ENCODE measurements at places on chromosomes 3 and 15.
A peak's percentile ranks its signal among the peaks of the same experiment; 100 is the strongest.

GRCh38 chr15:94743668-94744067 lies 512.3 kb downstream of the MCTP2 start:
- DNase-seq, result no peak

DNA sequence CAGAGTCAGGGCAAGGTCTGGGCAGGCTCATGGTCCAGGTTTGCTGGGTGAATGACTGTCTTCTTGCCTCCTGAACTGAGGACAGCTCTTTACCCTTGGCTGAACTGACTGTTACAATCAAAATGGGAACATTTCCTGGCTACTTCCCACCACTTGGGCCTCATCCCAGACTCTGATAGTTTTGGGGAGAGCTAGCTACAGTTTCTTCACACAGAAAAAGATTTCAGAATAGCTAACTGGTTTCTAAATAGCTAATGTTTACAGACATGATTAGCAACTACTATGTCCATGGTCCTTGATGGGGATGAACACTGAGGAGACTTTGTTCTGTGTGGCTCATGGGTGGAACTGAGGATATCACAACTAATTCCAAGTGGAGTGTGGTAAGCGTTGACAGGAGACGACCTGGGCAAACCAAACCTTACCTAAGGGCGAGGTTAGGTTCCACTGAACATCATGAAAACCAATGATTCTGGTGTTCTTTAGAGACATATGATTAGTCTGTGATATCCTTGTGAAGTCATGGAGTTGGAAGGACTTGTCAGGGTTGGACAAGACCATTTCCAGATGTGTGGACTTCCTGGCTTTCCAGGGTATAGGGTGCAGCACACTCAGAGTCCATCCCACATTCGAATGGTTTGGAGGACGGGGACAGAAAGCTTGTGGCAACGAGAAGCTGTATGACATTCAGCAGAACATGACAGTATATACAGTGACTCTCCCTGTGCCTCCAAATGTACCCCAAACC lies 7.3 kb downstream of the ALPK3 start:
- no peak for DNase-seq

GRCh38 chr3:122060040-122060698 lies 5.0 kb downstream of the CD86 start:
- DNase-seq, result no peak

DNA sequence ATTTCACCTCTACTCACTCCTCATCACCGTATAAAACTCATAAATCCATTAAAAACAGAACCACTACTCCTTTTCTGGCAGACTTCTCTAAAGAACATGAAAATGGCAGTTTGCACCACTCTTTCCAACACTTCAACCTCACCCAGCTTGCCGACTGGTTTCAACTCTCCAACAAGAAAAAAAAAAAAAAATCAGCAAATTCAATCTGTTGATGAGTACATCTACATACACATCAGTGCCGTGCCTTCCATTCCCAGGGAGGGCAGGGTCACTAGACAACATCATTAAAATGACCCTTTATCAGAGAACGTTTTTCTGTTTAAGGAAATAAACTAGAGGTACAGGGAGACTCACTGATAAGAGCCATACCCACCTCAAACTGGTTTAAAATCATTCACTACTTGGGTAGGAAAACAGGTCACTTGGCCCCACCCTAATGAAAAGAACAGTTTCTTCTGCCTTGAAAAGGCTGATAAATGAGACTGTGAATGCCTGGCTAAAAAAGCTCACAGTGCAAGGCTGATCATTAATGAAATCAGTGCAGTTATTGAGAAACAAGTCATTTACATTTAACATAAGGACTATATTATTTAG lies 6.0 kb downstream of the ANXA2 start:
- no peak for DNase-seq

- no peak for DNase-seq
Observed at GRCh38 chr15:67322481-67322880, 67.9 kb downstream of the IQCH start.

DNA sequence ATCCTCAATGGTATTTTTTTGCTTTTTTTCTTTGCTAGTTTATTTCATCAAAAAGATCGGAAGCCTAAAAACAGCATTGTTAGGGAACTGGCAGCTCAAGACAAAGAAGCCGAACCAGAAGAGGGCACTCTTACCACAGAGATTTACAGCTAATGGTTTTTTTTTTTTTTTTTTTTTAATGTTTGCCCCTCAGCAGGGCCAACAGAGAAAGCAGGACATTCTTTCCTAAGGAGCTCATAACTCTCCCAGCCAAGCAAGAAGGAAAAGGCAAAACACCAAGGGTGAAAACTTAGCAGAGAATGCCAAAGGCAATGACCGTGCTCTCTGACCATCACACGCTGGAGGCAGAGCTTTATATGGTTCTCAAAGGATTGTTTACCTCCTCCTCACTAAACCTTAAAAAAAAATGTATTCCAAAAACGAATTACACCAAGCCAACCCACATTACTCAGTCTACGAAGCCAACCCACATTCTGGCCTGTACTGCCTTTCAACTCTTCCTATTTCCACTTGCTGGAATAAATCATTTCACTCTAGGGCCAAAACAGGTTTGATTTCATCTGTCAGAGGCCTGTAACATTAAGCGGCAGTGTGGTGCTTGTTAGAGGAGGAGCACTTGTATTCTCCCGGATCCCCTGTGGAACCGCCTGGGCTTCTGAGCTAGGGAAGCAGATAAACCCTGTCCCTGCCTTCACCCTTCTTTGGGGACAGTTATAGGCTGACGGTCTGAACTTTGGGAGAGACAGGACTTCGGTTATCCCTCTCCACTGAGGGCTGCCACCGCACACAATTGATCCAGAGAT lies 35.6 kb upstream of the GYG1 start:
- DNase-seq, result peak; percentile 21

DNA sequence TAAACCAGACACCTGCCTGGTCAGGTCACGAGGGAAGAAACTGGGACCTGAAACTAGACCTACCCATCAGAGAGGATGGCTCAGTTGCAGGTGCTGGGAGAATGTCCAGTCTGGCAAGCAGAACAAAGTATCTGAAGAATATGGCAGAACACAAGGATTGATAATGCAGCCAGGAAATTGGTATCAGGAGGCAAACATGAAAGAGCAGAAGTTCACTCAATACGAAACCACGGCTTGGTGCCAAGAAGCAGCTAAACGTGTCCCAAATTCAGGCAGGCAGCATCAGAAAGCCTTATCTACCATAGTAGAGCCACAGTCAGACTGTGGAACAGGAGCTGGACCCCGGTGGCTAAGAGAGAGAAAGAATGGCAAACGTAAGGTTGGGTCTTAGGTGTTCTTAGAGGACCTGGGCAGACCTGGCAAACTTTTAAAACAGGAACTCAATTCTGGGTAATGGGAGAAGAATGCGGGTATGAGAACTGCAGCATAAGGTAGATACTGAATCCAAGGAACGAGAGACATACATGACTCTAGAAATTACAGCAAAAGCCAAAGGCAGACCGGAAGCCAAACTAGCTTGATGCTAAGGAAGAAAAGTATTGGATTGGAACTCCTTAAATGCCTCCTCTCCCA lies 169.0 kb upstream of the NECTIN3 start:
- DNase-seq, result no peak

- no peak for DNase-seq
Observed at GRCh38 chr3:119643528-119643927, 16.9 kb downstream of the POPDC2 start.

GRCh38 chr3:10961921-10962320 lies 30.6 kb upstream of the SLC6A1 start:
- no peak for DNase-seq

GRCh38 chr3:151087648-151088047 lies 2.2 kb downstream of the MED12L start:
- DNase-seq, result no peak

DNA sequence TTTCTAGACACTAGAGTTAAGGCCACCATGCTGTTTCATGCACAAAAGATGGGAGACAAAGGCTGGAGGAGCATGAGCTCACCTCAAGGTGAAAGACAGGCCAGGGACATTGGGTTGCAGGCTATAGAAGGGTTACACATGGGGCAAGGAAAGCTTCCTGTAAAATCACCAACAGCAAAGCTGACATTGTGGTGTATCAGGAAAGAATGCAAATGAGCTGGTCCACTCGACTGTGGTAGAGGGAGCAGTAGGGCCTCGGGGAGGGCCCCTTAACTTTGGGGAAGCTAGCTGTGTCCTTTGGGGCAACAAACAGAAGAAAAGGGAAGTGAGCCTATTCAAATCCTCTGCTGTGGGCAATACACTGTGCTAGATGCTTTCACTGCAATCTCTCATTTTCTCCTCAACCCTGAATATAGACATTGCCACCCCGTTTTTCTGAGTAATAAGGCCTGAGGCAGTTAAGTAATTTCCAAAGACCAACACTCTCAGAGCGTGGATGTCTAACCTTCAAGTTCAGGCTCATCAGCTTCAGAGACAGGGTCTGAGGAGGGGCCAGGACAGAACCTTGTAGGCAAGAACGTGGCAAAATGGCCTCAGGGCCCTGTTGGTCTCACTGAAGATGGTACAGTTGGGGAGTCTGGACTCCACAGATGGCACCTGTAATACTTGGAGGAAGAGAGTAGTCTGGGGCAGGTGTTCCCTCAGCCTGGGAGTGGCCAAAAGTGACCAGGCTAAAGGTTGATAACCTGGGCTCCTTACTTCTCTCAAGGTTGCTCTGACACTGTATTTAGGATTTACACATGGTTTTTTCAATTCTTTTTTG lies 24.1 kb downstream of the CX3CR1 start:
- peak; percentile 46 for DNase-seq

- no peak for DNase-seq
Observed at GRCh38 chr3:195005759-195006510, 265.0 kb downstream of the XXYLT1 start.

- no peak for DNase-seq
Observed at GRCh38 chr3:117719316-117719926, 1009.8 kb downstream of the TUSC7 start.

DNA sequence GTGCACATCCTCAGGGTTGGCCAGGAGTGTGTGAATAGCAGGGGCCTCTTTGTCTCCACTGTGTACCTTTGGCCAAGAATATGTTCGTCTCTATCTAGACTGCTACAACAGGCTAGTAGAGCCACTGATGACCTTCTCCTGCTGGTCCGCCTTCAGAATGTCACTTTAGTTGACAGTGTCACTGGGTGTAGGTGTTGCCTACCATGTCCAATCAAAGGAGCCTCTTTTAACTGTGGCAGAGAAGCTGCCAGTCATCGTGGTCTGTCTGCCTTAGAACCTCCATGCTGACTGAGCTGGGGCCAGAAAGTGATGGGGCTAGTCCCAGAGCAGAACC lies 40.1 kb downstream of the OXSR1 start:
- peak; percentile 53 for DNase-seq

- DNase-seq, result no peak
Observed at GRCh38 chr3:16146015-16146730, 28.3 kb upstream of the GALNT15 start.

- no peak for DNase-seq
Observed at GRCh38 chr3:61699622-61700021, 138.3 kb downstream of the PTPRG start.

GRCh38 chr3:179695672-179696313 lies 43.0 kb downstream of the USP13 start:
- no peak for DNase-seq

DNA sequence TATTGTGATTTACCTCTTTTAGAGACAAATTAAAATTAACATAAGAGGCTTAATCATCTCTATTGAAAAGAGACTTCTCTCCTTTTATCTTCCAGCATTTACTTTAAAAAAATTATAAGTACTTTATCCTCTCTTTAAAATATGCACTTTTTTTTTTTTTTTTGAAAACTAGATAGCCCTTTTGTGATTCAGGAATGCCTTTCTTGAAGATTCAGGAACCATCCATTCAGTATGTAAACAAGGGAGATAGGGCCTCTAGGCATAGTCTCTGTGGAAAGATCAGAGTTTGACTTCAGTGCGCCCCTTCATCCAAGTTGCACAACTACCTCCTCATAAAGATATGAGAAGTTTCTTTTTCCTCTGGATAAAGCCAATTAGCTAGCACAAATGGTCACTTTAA lies 1163.7 kb downstream of the SI start:
- no peak for DNase-seq

GRCh38 chr3:24311881-24312280 lies 182.8 kb downstream of the THRB start:
- DNase-seq, result no peak

- DNase-seq, result no peak
Observed at GRCh38 chr3:14152233-14152962, 26.0 kb downstream of the XPC start.

- DNase-seq, result no peak
Observed at GRCh38 chr3:142723665-142723967, 218 bp upstream of the TRPC1 start.

- DNase-seq, result no peak
Observed at GRCh38 chr15:75695634-75696310, 16.9 kb downstream of the CSPG4 start.

GRCh38 chr3:39573392-39573791 lies 105.9 kb downstream of the MOBP start:
- no peak for DNase-seq

GRCh38 chr3:143167969-143168854 lies 48.6 kb downstream of the CHST2 start:
- DNase-seq, result no peak

DNA sequence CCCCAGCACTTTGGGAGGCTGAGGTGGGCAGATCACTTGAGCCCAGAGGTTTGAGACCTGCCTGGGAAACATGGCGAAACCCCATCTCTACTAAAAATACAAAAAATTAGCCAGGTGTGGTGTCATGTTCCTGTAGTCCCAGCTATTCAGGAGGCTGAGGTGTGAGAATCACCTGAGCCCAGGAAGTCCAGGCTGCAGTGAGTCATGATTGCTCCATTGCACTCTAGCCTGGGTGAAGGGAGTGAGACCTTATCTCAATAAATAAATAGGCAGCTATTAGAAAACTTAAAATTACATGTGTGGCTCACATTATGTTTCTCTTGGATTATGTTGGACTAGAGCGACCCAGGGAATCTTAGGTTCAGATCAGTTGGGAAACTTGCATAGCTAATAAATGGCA lies 69.7 kb downstream of the RPLP1 start:
- DNase-seq, result no peak

DNA sequence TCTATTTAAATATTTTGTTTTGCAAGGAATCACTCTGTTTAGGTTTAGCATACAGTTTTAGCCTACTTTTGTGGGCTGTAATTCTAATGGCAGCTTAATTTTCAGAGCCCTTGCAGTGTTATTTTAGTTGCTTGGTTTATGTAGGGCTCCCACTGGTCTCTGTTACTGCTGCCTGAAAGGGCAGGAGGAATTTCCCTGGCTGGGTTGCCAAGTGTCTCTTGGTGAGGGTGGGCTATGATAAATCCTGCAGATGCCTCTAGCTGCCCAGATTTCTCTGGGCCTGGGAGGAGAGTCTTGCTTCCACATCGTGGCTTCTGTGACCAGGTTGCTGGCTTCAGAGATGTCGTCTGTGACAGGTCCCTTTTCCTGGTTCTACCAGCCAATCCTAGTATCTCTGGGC lies 36.2 kb downstream of the ILDR1 start:
- no peak for DNase-seq

- no peak for DNase-seq
Observed at GRCh38 chr3:47930979-47931378, 85.2 kb downstream of the MAP4 start.
